ENCODE measurements at places on chromosomes 16 and 17.

- DNase-seq = no peak
- peaks cover 18% of the 10 kb centered on the region for H3K27me3 ChIP-seq
- H3K4me3 ChIP-seq = peak overlapping the region; percentile 33
- no peak overlapping the region for H3K27ac ChIP-seq
- peaks cover 9% of the 10 kb centered on the region for H3K36me3 ChIP-seq
Observed at GRCh38 chr17:17722081-17722905, 41.0 kb downstream of the RAI1 start.

GRCh38 chr16:80104401-80104800, 436.4 kb upstream of the DYNLRB2 start:
- no peak overlapping the region for H3K4me3 ChIP-seq
- DNase-seq = no peak
- peaks cover 2% of the 10 kb centered on the region for H3K27me3 ChIP-seq
- no peaks in the 10 kb centered on the region for H3K36me3 ChIP-seq
- H3K4me1 ChIP-seq = no peaks in the 10 kb centered on the region

- H3K27ac ChIP-seq = no peak overlapping the region
- no peak for DNase-seq
- peaks cover 7% of the 10 kb centered on the region for H3K4me1 ChIP-seq
- H3K4me3 ChIP-seq = no peak overlapping the region
- H3K27me3 ChIP-seq = peaks cover 4% of the 10 kb centered on the region
Observed at GRCh38 chr17:58224315-58224714, 5.3 kb upstream of the MKS1 start.

DNA sequence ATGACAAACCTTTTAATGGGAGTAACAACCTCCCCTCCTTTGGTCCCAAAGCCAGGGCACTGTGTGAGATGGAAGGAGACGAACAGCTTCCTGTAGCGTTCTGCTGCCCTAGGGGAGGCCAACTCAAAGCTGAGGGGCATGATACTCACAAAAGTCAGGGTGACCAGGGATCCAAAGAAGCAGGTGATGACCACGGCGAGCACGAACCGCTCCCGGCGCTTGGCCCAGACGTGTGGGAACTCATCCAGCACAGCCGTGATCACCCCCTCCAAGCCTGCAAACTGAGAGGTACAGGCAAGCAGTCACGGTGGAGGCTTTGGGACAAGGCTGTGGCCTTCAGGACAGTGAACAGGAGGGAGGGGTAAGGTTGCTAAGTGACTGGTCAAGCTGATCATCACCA, 25.1 kb downstream of the SLC6A4 start:
- H3K36me3 ChIP-seq = no peaks in the 10 kb centered on the region
- H3K27ac ChIP-seq = no peak overlapping the region
- H3K4me1 ChIP-seq = no peaks in the 10 kb centered on the region
- H3K27me3 ChIP-seq = peaks cover 7% of the 10 kb centered on the region
- H3K4me3 ChIP-seq = no peak overlapping the region

- H3K4me3 ChIP-seq = no peak overlapping the region
- H3K36me3 ChIP-seq = no peaks in the 10 kb centered on the region
- peaks cover 6% of the 10 kb centered on the region for H3K4me1 ChIP-seq
- H3K27ac ChIP-seq = no peak overlapping the region
Observed at GRCh38 chr16:57498031-57498430, 11.7 kb upstream of the DOK4 start.

DNA sequence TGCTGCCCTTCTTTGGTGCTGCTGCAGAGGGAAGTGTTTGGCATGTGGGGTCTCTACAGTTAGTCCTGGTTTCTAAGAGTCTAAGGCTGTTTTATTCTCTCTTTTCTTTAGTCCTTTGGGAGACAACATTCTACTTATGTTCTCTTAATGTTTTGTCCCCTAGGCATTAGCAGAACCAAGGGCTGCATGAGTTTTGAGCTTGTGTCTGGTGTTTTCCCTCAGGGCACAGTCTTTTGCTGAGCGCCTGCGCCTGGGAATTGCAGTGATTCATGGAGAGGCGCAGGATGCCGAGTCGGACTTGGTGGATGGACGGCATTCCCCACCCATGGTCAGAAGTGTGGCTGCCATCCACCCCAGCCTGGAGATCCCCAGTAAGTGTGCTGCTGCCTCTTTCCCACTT, 41.1 kb upstream of the SLC5A10 start:
- no peaks in the 10 kb centered on the region for H3K4me1 ChIP-seq
- no peak overlapping the region for H3K27ac ChIP-seq
- no peaks in the 10 kb centered on the region for H3K27me3 ChIP-seq
- no peak for DNase-seq
- peaks cover 35% of the 10 kb centered on the region for H3K36me3 ChIP-seq

DNA sequence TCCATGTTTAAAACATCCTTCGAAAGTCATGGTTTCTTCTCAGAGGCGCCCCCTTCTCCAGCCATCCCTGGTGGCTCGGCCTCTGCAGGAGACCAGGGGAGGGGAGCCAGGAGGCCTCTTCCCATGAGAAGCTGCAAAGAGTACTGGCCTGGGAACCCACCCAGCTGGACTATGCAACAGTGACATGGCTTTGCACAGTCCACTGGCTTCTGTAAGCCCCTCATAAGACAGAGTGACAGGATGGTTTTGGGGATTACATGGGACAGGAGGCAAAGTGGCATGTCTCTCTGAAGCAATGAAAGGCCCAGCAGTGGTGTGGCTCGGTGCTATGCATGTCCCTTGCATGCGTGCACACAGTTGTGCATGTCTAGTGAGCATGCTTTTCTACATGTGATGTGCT, 99.5 kb downstream of the C16orf78 start:
- H3K36me3 ChIP-seq = no peaks in the 10 kb centered on the region
- peaks cover 7% of the 10 kb centered on the region for H3K4me1 ChIP-seq
- H3K27me3 ChIP-seq = peaks cover 4% of the 10 kb centered on the region
- DNase-seq = no peak

DNA sequence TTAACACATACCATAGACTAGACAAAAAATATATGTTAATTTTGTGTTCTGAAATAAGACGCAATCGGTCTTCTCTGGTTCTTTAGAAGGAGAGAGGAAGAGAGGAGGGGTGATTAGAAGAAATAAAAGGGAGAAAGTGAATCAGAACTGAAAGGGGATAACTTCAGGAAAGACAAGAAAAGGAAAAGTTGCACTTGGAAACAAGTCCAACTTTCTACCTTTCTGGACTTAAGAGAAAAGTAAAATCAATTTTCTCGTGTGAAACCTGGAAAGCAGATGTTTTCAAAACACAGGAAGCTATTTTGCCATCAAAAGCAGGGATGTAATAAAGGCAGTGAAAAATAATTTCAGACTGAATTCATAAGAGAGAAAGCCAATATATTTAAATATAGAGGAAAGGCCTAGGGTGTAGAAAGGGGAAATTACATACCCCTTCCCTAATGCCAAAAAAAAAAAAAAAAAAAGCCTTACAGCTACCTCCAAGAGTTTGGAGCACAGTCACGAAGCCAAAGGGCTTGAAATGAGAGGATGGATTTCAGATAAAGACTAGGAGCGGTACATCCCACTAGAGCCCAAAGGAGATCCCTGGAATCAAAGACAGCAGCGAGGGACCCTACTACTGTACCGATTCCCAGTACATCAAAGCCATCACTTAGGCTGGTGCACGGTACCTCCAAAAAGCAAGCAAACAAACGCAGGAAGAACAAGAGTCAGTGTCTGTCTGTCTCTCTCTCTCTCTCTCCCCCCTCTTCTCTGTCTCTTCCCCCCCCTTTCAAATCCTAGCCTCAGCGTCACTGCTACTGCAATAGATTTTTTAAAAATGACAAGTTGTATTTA, 12.1 kb upstream of the ZFHX3 start:
- peaks cover 23% of the 10 kb centered on the region for H3K4me1 ChIP-seq
- no peak for DNase-seq
- H3K27me3 ChIP-seq = peaks cover 20% of the 10 kb centered on the region
- peak overlapping the region; percentile 88 for H3K4me3 ChIP-seq
- peaks cover 2% of the 10 kb centered on the region for H3K36me3 ChIP-seq

- H3K27me3 ChIP-seq = peaks cover 4% of the 10 kb centered on the region
- peaks cover 4% of the 10 kb centered on the region for H3K36me3 ChIP-seq
- DNase-seq = no peak
- H3K4me1 ChIP-seq = peaks cover 20% of the 10 kb centered on the region
Observed at GRCh38 chr17:17712268-17712924, 31.1 kb downstream of the RAI1 start.

GRCh38 chr16:68784226-68784625, 47.1 kb downstream of the CDH1 start:
- no peaks in the 10 kb centered on the region for H3K36me3 ChIP-seq

All from memory B cell (primary cell).